ENCODE measurements at places on chromosomes 2 and 18.

GRCh38 chr18:10387399-10387798, 67.0 kb upstream of the APCDD1 start:
- DNase-seq, result no peak

GRCh38 chr2:221775096-221775495, 203.0 kb upstream of the EPHA4 start:
- DNase-seq, result no peak

DNA sequence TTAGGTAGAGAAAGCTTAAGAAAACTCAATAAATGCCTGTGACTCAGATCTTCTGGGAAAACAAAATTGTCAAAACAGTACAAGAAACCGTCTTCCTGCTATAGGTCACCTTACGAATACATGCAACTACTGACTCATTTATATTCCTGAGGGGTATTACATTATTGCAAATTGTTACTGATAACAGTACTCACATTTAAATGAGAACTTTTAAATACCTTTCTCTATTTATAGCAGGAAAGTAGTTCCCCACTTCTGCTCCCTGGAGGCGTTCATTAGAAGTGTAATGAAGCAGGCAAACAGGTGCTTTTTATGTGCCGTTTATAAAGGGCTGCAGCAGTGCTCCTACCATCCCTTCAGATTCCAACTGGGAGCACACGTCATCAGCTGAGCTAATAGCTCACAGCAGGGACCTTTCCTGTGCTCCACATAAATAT, 65.1 kb upstream of the RPRM start:
- DNase-seq, result no peak

DNA sequence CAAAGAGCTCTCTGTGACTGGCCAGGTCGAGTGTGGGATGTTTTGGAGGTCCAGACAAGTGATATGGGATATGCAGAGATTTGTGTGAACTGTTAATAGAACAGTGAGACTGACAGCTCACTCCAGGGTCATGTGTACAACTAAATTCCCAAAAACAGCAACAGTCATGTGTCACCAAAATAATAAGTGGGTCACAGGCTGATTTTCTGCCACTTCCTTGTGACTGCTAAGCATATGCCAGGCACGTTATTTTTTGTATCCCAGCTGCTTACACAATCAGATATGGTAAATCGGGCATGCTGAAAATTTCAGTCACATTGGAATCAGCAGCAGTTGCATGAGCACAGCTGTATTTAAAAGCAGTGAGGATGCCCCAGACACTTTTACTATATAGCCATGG, 198.7 kb downstream of the PTGR3 start:
- DNase-seq, result no peak

DNA sequence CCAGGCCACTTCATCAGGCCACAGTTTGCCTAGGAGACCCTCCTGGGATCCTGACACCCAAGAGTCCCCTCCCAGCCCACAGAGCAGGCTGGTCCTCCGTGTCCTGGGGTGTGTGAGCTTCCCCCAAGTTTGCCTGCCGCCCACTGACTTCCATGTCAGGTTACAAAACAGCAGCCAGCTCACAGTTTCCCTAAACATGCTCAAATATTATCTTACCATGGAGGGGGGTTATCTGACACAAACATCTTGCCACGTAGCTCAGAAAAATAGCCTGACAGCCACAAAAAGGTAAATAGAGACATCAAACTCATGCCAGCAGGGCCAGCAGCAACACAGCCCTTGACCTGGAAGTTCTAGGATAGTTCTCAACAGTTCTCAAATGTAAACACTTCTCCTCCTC, 346.5 kb downstream of the TNS1 start:
- no peak for DNase-seq

GRCh38 chr18:46700066-46700824, 43.2 kb upstream of the LOXHD1 start:
- no peak for DNase-seq

DNA sequence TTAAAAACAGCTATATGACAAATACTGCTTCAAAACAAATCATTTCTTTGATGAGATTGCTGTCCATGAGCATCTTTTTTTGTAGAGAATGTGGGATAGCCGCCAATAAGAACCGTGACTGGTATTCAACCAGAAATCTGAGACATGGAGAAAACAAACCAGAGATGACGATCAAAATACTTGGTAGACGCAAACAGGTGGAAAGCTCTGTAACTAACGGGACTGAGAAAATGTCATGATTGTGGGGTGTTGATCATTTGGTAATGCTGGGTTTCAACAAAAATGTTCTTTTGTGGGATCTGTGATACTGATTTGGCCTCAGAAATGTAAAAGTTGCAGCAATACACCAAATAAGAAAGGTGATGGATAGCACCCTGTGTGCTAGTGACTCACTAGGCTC, 364.8 kb downstream of the NYAP2 start:
- no peak for DNase-seq

DNA sequence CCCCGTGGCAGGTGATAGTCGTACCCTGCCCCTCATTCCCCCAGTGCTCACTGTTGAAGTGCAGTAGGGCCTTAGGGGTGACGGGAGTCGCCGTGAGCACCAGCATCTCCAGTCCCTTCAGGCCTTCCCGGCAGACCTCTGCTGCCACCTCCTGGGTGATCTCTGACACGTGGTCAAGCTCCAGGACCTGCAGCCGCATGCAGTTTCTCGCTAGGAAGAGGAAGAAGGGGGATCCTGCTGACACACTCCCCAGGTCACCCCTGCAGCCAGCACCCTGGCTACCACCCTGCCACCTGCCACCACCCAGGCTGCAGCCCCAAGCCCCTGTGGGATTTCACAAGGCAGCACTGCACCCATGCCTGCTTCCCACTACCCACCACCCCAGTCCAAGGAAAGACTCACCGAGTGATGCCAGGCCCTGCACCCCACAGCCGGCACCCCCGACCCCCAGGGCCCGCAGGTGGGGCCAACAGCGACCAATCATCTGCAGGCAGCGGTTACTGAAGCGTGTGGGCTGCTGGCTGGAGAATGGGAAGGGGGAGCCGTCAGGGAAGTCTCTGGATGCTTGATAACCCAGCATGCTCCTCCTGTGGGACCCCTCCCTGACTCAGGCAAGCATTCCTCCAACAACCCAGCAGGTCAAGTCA, 23.8 kb downstream of the FBXO41 start:
- no peak for DNase-seq

- DNase-seq, result no peak
These were observed 67.7 kb downstream of the DNMT3A start for GRCh38 chr2:25273985-25274535.

- no peak for DNase-seq
These were observed 27.4 kb downstream of the SMYD1 start for GRCh38 chr2:88095022-88095421.

- DNase-seq, result peak; percentile 82
These were observed 889.1 kb upstream of the GCFC2 start for GRCh38 chr2:76599732-76600368.
